ENCODE measurements at places on chromosomes 3 and 15.

- DNase-seq: no peak
Observed at GRCh38 chr3:135800071-135800549, 165.4 kb upstream of the PPP2R3A start.

DNA sequence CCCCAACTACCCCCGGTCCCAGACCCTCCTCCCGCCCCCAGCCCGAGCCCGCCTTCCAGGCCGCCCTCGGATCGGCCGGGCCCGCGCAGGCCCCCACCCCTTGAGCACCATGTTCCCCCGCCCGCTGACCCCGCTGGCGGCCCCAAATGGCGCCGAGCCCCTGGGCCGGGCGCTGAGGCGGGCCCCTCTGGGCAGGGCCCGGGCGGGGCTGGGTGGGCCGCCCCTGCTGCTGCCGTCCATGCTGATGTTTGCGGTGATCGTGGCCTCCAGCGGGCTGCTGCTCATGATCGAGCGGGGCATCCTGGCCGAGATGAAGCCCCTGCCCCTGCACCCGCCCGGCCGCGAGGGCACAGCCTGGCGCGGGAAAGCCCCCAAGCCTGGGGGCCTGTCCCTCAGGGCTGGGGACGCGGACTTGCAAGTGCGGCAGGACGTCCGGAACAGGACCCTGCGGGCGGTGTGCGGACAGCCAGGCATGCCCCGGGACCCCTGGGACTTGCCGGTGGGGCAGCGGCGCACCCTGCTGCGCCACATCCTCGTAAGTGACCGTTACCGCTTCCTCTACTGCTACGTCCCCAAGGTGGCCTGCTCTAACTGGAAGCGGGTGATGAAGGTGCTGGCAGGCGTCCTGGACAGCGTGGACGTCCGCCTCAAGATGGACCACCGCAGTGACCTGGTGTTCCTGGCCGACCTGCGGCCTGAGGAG lies 472 bp downstream of the CHST14 start:
- peak; percentile 11 for DNase-seq

- DNase-seq: no peak
Observed at GRCh38 chr3:16671690-16672089, 66.5 kb upstream of the DAZL start.

DNA sequence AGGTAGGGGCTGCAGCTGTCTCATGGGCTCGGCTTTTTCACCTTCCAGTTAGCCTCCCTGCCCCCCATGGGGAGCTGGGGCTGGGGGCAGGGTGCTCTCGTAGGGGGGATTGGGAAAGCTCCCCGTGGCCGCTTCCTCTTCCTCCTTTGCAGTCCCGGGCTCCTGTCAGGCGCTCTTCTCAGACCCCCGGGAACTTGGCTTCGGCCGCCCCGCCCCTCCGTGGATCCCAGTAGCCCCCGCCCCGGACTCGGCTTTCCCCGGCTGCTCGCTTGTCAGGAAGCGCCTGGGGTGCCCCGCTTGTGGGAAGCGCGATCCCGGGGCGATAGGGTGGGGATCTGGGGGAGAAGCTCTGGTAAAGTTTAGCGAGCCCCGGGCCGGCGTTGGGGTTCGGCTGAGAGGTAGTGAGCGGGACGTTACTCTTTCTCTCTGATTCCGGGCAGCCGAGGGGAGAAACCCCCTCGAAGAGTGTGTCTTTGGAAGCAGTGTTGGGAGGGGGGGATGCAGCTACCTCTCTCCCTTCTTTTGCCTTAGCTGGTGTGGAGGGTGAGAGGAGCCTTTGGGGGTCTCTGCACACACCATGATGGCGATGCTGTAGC lies 611 bp downstream of the PIAS1 start:
- peak; percentile 40 for DNase-seq

DNA sequence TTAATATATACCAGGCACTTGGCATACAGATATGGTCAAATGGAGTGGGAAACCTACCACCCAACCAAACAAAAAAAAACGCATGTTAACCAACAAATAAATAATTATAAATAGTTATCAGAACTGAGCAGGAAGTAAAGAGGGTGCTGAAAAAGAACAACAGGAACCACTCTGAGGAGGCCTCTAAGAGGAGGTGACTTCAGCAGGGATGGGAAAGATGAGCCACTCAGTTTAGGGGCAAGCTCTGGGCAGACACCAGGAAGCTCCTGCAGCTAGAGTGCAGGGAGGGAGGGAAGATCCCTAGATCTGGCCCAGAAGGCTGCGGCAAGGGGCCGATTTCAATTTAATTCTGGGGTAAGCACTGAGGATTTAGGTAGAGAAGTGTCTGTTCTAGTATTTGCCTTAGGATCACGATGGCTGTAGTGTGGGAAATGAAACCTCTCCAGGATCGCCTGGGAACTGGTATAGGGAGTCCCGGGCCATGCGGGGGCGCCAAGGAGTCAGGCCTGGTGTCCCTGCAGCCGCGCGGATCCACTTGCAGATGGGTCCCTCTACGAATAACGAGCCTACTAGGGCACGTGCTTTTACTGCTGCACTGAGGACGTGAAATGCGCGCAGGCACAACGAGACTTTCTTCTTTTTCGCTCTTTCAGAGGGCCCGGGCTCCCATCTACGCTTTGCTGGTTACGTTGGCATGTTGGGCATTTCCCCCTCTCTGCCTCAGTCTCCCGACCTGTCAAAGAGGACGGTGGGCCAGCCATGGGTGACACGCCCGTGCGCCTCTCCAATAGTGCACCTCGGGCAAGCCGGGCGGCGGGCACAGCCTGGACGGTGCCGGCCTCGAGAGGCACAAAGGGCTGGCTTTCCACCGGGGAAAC lies 1.5 kb upstream of the LIMD1 start:
- peak; percentile 90 for DNase-seq

- DNase-seq: peak; percentile 61
Observed at GRCh38 chr3:72238010-72238691, 453.2 kb upstream of the PROK2 start.

DNA sequence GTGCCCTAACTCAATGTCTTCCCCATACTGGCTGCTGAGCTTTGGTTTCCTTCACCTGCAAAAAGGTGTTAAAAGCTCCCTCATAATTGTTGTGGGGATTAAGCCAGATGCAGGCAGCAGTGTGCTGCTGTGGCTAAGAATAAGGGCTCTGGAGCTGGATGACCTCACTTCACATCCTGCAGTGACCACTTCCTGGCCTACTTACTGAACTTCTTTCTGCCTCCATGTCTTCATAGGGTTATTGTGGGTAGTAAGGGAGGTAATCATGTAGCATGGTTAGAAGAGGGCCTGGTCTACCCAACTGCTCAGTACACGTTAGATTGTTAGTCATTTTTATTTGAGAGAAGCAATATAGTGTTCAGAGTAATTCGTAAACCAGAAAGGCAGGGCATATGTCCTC lies 18.4 kb downstream of the GYG1 start:
- no peak for DNase-seq

- DNase-seq: peak; percentile 50
Observed at GRCh38 chr3:121431726-121432517, 113.9 kb downstream of the POLQ start.

- DNase-seq: no peak
Observed at GRCh38 chr3:144165482-144165881, 193.9 kb downstream of the DIPK2A start.

- DNase-seq: no peak
Observed at GRCh38 chr15:58249646-58250312, 111.6 kb downstream of the AQP9 start.

- DNase-seq: peak; percentile 64
Observed at GRCh38 chr15:48693484-48693883, 48.0 kb upstream of the FBN1 start.

DNA sequence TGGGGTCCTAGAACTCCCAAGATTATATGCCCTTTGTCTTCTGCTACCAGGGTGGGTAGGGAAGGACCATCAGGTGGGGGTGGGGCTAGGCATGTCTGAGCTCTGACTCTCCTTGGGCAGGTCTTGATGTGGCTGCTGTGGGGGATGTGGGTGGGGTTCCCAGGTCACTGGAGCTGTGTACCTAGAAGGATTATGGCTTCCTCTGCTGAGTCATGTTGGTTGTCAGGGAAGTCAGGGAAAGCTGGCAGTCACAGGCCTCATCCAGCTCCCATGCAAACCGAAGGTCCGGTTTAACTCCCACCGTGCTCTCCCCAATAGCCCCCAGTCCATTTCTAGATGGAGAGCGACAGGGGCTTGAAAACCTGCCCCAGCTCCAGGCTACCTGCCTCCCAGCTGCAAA lies 35.2 kb downstream of the EID1 start:
- DNase-seq: no peak

- peak; percentile 40 for DNase-seq
Observed at GRCh38 chr3:108180194-108180593, 42.0 kb downstream of the IFT57 start.

GRCh38 chr3:23162934-23163333 lies 40.2 kb upstream of the UBE2E2 start:
- DNase-seq: no peak

DNA sequence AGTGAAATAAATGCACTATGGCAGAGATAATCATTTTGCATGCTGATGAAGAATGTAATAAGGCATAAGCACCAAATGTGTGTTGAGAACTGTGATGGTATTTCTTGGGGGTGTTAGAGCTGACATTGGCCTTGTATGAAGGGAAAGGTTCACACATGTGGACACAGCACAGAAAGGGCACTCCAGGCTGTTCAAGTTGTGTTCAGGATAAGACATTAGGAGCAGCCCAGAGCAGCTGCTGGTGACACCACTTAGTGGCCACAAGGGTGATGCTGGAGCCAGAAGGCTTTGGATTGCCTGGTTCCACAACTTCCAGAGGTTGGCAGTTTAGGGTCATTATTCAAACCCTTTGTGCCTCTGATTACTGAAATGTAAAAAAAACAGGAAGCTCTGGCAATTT lies 155.4 kb downstream of the GOLGA6L6 start:
- DNase-seq: no peak

- DNase-seq: no peak
Observed at GRCh38 chr3:24168977-24169376, 223.9 kb downstream of the NR1D2 start.

DNA sequence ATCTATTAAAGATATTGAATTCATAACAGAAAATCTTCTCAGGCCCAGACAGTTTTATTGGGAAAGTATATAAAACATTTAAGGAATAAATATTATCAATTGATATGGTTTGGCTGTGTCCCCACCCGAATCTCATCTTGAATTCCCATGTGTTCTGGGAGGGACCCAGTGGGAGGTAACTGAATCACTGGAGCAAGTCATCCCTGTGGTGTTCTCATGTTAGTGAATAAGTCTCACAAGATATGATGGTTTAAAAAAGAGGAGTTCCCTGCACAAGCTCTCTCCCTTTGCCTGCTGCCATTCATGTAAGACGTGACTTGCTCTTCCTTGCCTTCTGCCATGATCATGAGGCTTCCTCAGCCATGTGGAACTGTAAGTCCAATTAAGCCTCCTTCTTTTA lies 160.5 kb downstream of the ANO10 start:
- DNase-seq: no peak

DNA sequence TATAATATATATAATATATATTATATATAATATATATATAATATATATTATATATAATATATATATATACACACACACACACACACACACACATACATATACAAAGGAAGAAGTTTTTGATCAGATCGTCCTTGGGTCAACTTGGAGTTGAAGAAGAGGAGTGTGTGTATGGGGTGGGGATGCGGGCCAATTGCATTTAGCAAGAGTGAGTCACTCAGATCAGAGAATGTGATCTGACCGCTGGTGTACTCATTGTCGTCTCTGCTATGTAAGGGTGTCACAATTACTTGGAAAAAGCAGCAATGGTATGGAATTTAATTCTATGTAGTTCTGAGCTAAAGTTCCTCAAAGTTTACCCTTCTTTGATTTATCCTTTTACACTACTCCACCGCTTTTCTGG lies 4.6 kb upstream of the VGLL3 start:
- peak; percentile 62 for DNase-seq

- DNase-seq: no peak
Observed at GRCh38 chr3:156033428-156033827, 87.0 kb upstream of the KCNAB1 start.

- DNase-seq: no peak
Observed at GRCh38 chr15:90268415-90268814, 2.9 kb downstream of the NGRN start.

- no peak for DNase-seq
Observed at GRCh38 chr3:117193390-117193789, 483.8 kb downstream of the TUSC7 start.

GRCh38 chr15:71154607-71155200 lies 39.4 kb downstream of the THSD4 start:
- no peak for DNase-seq

DNA sequence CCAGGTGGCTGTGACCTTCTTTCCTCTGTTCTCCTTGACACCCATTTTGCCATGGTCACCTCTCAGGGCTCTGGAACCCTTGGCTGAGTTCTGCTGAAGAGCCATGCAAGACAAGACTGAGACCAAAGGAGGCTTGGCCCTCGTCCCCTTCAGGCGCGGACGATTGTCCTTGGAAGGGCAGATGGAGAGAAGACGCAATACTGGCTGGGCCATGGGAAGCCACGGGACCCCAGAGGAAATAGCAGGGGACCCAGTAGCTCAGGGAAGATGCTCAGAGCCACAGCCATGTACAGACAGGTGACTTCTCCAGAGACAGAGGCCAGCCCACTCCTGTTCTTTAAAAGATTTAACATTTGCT lies 125.6 kb downstream of the SMAD6 start:
- no peak for DNase-seq

GRCh38 chr3:71551311-71551919 lies 32.1 kb downstream of the FOXP1 start:
- peak; percentile 27 for DNase-seq

DNA sequence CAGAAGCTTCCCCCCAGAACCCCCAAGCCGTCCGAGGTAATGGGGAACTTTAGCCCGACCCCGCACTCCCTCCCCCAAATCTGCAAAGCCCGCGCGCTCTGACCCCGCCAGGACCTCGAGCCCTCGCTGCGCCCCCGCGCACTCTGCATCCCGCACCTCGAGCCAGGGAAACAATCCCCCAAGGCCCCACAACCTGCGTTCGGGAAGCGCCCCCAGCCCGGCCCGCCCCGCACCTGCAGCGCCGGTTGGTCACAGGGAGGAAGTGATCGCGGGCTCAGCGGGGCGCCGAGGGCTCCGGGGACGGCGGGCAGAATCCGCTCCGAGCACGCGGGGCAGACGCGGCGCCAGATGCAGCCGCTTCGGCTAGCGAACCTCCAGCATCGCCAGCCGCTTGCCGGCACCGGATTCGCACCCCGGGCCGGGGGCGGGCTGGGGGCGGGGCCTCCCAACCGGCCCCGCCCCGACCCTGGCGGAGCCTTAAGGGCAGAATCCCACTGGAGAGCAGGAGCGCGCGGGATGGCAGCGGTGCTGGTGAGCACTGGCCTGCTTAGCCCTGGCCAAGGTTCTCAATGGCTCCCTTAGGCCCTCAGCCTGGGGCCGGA lies at the start of gene CAMKV:
Gene CAMKV (minus strand): TSS at position 382 of the 602 bp plus-strand sequence. CDS start 7,518 bp downstream, outside the sequence.
- DNase-seq: no peak

GRCh38 chr3:110343945-110344344 lies 727.7 kb upstream of the NECTIN3 start:
- peak; percentile 34 for DNase-seq

DNA sequence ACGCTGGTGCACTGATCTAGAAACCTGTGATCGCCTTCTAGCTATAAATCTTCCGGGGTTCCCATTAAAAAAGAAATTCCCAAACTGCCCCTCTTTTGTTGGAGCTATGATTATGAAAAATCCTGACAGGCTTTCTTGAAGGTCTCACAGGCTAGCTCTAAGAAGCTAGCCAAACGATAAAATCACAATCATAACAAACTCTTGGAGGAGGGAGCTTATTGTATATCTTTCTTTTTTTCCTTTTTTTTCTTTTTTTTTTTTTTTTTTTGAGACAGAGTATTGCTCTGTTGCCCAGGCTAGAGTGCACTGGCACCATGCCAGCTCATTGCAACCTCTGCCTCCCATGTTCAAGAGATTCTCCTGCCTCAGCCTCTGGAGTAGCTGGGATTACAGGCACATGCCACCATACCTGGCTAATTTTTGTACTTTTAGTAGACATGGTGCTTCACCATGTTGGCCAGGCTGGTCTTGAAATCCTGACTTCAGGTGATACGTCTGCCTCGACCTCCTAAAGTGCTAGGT lies 72.0 kb downstream of the MYO1E start:
- DNase-seq: no peak
